ENCODE measurements at places on chromosomes 12 and 14.

- DNase-seq: no peak
These were observed at the start of gene RARG for GRCh38 chr12:53231921-53232645. Gene RARG, minus strand, starts transcription at chr12:53232209. Its CDS starts 4,664 bp downstream, at chr12:53227545.

DNA sequence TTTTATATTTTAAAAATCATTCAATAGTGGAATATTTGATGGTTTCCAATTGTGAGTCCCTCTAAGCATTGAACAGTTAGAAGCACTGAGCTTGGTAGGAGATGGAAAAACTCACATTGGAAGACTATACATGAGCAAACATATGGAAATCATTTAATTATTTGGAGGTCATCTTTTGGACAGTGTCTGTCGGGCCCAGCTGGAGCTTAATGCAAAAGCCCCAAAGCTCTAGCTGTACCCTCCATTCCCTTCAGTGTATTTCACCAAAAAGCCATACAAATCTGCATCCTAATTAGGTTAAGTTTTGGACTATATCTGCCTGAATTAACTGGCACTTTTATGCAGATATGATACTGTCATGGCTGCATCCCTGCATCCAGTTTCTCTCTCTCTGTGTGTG lies 365.7 kb downstream of the FLRT2 start:
- DNase-seq: no peak

GRCh38 chr12:129821964-129822363 lies 81.9 kb downstream of the TMEM132D start:
- DNase-seq: no peak

- no peak for DNase-seq
These were observed 142.0 kb downstream of the KCNK10 start for GRCh38 chr14:88181072-88181471.

- no peak for DNase-seq
These were observed 93.9 kb downstream of the DAAM1 start for GRCh38 chr14:59282378-59282765.

GRCh38 chr12:112468046-112468445 lies 49.3 kb downstream of the PTPN11 start:
- DNase-seq: no peak

DNA sequence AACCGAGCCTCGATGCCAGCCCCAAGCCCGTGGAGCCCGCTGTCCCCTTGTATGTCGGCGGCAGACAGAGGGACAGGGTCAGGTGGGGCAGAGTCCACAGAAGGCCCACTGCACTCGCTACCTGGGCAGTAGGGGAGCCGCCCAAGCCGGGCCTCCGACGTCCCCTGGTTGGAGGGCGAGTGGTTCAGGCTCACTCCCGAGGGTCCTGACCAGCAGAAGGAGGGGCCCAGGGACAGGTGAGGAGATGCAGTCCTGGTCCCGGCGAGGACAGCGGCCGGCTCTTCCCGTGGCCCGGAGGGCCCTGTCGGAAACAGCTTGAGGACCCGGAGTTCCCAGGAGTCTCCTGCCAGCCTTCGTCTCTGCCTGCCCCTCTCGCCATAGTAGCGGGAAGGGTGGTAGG lies 216.7 kb upstream of the SFSWAP start:
- DNase-seq: no peak

GRCh38 chr14:100440207-100440631 lies 117.1 kb downstream of the SLC25A47 start:
- DNase-seq: no peak

- DNase-seq: no peak
These were observed 194.8 kb upstream of the DCN start for GRCh38 chr12:91377436-91377835.

GRCh38 chr14:69040353-69040752 lies 61.3 kb upstream of the ACTN1 start:
- DNase-seq: no peak

DNA sequence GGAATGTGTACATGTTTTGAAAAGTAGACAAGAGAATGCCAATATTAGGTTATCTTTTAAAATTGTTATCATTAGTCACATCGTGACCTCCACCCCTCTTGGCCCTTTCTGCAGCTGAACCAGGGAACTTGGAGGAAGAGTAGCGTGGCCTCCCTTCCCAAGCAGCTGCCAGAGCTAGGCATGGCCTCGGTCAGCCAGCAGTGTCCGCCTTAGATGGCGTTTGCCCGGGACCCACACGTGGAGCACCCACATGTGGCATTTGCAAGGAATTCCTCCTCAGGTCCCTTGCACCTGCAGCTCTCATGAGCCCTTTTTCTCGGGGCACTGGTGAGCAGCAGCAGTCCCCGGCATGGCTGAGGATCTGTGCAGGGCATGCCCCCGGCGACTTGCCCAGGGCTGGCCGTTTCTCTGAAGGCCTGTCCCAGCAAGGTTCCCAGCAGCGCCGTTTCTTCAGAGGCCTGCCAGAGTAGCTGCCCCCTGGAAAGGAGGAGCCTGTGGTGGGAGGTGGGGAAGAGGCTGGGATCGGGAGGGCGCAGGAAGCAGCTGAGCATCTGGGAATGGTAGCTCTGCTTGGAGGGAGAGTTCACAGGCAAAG lies 10.8 kb downstream of the JDP2 start:
- no peak for DNase-seq

DNA sequence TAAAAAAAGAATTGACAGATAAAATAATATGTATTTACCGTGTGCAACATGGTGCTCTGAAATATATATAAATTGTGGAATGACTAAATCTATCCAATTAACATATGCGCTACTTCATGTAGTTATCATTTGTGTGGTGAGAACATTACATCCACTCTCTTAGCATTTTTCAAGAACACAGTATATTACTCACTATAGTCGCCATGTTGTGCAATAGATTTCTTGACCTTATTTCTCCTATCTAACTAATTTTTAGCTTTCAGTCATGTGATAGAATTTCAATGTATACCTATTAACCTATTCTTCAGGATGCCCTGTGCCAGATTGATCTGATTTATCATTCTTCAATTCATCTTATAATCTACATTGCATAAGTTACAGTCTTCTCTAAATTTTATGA lies 178.6 kb downstream of the BCAT1 start:
- no peak for DNase-seq

DNA sequence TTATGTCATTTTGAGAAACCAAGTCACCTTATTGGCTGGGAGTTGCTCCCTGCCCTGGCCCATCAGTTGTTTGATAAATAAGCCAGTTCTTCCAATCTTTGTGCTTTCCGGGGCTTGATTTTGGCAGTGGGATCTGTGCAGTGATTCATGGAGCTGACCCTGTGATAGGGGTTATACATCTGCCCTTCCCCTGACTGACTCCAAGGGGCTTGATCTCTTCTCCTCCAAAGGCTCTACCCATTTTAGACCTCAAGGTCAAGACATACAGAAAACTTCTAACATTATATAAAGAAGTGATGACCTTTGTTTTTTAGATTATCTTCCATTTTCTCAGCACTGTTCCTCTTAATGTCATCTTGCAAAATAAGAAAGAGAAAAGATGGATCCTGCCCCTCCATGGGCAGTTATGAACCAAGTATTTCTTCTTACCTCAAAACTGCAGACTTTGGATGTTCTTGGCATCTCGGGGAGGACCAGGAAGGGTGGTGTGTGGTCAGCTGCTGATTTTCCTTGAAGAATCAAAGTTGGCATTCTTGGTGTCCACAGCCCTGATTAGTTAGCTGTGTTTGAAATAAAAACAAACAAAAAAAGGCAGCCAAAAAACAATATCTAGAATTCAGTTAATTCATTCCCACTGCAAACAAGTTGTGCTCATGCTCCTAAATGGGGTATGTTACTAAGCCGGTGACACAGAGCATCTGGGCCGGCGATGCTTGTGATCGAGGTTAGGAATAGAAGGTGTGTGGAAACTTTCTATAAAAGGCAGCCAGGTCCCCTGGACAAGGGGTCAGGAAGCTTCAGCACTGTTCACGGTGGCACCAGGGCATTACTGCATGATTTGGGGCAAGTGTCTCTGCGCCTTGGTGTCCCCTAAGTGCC lies 120.2 kb downstream of the SAMD4A start:
- no peak for DNase-seq

- no peak for DNase-seq
These were observed 1.4 kb upstream of the SAV1 start for GRCh38 chr14:50669441-50669986.

DNA sequence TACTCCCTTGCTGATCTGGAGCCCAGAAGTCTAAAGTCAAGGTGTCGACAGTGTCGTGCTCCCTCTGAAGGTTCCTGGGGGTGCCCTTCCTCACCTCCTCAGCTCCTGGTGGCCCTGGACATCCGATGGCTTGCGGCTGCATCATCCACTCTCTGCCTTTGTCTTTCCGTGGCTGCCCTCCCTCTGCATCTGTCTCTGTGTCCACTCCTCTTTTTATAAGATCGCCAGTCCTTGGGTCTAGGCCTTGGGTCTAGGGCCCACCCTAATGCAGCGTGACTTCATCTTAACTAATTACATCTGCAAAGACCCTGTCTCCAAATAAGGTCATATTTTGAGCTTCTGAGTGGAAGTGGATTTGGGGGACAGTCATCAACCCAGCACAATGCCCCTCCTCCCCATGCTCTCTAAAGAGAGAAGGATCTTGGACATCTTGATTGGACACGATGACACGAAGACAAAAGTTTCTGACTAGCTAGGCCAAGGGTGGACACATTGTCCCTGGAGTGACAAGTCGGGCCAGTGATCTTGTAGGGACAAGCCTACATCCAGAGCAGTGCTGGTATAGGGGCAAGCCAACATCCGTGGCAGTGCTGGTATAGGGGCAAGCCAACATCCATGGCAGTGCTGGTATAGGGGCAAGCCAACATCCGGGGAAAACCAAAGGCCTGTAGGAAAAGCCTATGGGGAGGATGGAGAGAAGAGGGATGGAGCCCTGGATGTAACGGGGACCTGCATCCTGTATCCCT lies 93.9 kb upstream of the DIO3 start:
- DNase-seq: peak; percentile 71

- DNase-seq: no peak
These were observed 10.0 kb upstream of the IL26 start for GRCh38 chr12:68235576-68235975.

- DNase-seq: no peak
These were observed 65.5 kb upstream of the MDM1 start for GRCh38 chr12:68397566-68398158.

DNA sequence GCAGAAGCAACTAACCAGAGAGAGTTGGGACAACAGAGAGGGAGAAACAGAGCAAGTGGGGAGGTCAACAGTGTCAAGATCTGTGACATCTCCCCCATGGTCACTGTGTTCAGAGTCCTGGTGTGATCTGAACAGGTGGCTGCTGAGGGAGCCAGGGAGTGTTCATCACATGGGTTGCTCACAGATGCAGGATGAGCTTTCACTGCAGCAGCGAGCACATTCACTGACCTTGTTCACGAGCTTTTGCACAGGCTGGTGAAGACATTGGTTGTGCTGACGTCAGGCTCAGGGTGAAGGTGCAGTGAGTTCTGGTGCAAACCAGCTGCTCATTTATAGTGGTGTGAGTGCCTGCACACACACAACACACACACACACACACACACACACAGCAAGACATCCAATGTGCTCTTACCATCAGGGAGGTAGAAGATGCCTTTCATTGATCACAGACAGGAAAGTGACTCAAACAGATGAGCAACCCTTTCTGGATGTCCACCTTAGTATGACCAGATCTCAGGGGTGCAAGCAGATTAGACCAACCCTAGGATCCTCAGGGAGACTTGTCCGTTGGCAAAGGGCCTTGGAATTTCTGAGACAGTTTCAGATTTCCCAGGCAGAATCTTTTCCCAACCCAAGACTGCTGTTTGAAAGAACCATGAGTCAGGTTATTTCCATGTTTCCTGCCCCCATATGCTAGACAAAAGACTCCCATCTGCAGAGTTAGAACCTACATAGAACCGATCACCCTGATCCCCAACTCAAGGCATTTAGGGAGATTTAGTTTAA lies 44.3 kb upstream of the OR10AD1 start:
- DNase-seq: no peak
